Airway epithelial cell (primary cell): ENCODE measurements at places on chromosomes 1 and 21. TPM values are rescaled to one million over a fixed set of nuclear protein-coding genes. Genes with fewer than 3 reads are reported as not detected.

TNFRSF14 gene
- total RNA-seq: 3.3 and 5.1 TPM in 2 replicates

CLDN14 gene
- not detected in 2 replicates for total RNA-seq

SPATA45 gene
- not detected in 2 replicates for total RNA-seq

CFH gene
- 30.1 and 33.3 TPM in 2 replicates for total RNA-seq

GPR153 gene
- 39.9 and 43.1 TPM in 2 replicates for total RNA-seq

MROH7 gene
- total RNA-seq: not detected in 2 replicates

LCE1A gene
- not detected in 2 replicates for total RNA-seq

DEPDC1 gene
- 12.5 and 15.9 TPM in 2 replicates for total RNA-seq

RIMKLA gene
- not detected in 2 replicates for total RNA-seq

GUCA2A gene
- not detected in 2 replicates for total RNA-seq

FMO5 gene
- total RNA-seq: 0.99 and 2.7 TPM in 2 replicates

HES2 gene
- total RNA-seq: 173 and 201 TPM in 2 replicates

ARHGEF16 gene
- total RNA-seq: 24.3 and 24.5 TPM in 2 replicates

FCGR3B gene
- not detected in 2 replicates for total RNA-seq

GJA5 gene
- 0.07 and 3.0 TPM in 2 replicates for total RNA-seq

EFNA3 gene
- 20.9 and 33.1 TPM in 2 replicates for total RNA-seq

PRRX1 gene
- 0.79 and 1.4 TPM in 2 replicates for total RNA-seq

ADCY10 gene
- not detected in 2 replicates for total RNA-seq

TSSK3 gene
- 0.21 TPM in 1 of 2 replicates, not detected in the other for total RNA-seq

SELL gene
- not detected in 2 replicates for total RNA-seq

PFKFB2 gene
- 7.4 and 8.0 TPM in 2 replicates for total RNA-seq
